ENCODE measurements at places on chromosomes 4 and X.

DNA sequence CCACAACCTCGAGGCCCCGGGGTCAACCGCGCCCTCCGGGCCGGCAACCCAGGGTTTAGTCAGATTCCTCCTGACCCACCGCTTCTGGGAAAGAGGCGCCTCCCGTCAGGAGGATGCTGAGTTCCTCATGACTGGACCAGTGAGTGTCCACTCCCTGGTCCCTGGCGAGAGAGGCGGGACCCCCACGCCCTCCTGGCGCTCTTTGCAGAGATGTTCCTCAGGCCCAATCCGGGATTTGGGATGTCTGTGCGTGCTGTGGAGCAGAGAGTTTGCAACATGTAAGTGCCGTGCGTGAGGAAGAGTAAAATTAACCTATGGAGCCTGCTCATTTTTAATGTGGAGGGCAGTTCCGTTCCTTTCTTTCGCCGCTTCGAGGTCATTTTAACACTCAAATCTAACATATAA lies 824 bp upstream of the UGDH start:
- DNase-seq: no peak

DNA sequence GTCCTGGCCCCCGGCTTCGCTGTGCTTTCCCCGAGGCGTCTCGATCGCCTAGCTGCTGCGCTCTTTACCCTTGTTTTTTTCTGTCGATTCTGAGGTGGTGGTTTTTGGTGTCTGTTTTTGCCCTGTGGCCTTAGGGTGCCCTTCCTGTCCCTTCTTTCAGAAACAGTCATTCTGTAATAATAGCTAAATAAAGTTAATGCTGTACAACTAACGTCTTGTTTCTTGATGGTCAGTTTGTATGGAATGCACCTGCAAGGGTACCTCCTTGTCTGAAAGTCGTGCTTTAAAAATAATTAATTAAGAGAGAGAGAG lies 686 bp downstream of the FIP1L1 start:
- no peak for DNase-seq

DNA sequence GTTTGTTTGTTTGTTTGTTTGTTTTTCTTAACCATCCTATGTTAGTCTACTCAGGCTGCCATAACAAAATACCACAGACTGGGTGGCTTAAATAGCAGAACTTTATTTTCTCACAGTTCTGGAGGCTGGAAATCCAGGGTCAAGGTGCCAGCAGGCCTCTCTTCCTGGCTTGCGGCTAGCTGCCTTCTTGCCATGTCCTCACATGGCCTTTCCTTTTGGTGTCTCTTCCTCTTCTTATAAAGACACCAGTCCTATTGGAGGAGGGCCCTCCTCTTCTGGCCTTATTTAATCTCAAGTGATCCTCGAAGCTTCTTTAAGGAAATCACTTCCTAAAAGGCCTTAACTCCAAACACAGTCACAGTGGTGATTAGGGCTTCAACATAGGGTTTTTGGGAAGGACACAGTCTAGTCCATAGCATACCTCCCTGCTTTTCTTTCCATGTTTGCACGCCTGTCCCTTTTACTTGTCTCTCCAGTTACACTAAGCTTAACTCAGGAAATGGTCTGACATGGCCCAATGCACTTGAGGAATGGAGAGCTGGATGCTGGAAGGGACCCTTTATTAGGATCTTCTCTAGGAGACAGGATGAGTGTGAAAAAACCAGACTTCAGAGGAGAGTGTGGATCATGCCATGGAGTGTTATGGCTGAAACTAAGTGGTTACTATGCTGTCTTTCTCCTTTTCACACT lies 36.0 kb upstream of the MGST2 start:
- DNase-seq: no peak

- DNase-seq: no peak
Measured at GRCh38 chr4:70589785-70590184, 2.3 kb upstream of the AMBN start.

DNA sequence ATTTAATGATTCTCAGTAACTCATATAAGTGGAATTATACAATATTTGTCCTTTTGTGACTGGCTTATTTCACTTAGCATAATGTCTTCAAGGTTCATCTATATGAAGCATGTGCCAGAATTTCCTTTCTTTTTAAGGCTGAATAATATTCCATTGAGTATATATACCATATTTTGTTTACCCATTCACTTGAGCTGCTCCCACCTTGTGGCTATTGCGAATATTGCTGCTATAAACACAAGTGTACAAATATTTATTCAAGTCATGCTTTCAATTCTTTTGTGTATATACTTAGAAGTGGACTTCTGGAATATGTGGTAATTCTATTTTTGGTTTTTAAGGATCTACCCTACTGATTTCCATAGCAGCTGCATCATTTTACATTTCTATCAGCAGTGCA lies 219.1 kb downstream of the MID1 start:
- DNase-seq: no peak

- no peak for DNase-seq
Measured at GRCh38 chr4:32158961-32159360, 1438.8 kb downstream of the PCDH7 start.

DNA sequence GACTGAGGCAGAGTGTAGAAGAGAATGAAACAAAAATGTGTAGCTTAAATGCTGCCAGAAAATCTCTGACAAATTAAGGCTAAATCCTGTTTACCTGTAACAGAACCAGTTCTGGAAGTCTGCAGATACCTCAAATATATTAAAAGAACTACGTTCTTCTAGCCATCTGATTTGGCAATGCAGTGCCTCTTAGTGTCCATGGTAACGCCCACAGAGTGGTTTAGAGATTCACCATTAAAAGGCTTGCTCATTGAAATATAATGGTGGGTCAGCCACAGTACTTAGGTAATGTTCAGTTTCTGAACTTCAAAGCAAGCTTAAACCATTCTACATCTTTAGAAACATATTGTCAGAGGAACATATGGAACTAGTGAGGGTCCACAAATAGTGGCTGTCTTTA lies 23.2 kb upstream of the LUZP4 start:
- DNase-seq: no peak

DNA sequence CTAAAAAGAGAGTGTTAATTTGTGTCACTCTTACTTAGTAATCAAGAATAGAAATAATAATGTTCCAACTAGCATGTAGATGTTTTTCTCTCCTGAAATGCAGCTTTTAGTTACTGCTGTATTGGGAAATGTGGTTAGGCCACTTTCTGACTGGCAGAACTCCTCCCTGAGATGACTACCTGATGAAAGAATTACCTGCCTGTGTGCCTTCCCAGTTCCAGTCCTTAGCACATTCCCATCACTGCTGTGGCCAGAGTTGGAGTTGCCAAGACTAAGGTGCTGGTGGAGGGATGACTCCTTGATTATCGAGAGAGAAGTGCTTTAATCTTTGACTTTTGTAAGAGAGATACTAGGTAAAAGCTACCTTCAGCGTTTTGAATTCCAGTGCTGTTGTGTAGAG lies 9.5 kb downstream of the GAB1 start:
- no peak for DNase-seq

DNA sequence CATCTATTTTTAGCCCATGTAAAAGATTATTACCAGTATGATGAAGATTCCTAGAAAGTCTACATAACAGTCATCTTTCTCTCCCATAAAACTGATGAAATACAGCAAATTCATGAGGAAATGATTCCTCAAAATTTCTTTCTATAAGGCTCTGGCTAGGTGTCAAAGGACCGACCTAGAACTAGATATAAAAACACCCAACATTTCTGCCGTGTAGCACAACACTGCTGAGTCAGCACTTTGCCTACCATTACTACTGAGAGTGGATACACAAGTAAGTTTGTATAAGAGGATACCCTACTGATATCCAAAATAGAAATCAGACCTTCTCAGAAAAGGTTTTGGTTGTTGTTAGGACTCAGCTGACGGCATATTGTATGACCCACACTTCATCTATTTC lies 24.7 kb downstream of the TMEM47 start:
- no peak for DNase-seq

GRCh38 chr4:168490711-168491110 lies 6.1 kb upstream of the PALLD start:
- DNase-seq: no peak

- no peak for DNase-seq
Measured at GRCh38 chrX:20028588-20028987, 37.7 kb upstream of the BCLAF3 start.

All from HTR-8/SVneo (cell line).